ENCODE measurements at places on chromosomes 1 and 21.

GRCh38 chr1:232611834-232612233, 18.1 kb downstream of the SIPA1L2 start:
- DNase-seq, result no peak

GRCh38 chr1:95953015-95953414, 719.0 kb downstream of the RWDD3 start:
- peak; percentile 3 for DNase-seq

DNA sequence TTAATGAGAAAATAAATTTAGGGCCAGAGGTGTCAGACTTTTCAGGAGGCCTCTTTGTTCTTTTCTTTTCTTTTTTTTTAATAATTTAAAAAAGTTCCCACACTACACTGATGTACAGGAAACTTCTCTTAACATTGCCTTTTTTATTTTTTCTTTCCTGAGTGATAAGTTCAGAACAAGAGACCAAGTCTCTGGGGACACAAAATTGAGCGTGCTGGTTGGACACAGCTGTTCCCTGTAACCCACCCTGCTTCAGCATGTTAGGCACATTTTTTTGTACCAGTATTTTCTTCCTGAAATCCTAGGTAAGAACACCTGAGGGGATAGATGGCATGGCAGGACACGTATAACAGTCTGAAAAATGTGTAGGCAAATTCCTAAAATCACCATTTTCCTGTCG, 50.1 kb downstream of the PBX1 start:
- no peak for DNase-seq

DNA sequence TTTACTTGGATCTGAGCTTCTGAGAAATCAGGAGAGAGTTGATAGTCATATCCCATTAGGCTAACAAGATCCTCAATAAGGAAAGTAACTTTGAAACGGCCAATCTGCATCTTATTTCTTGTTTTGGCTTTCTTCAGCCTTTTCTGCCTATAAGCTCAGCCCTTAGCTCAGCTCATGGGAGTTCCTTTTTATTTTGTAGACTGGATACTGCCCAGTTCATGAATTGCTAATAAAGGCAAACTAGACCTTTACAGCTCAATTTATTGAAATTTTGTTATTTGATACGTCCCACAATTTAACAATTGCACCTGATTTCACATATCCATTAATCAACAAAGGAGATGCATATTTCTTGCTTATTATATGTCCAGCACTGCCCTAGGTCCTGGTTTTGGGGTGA, 22.7 kb downstream of the NENF start:
- no peak for DNase-seq

DNA sequence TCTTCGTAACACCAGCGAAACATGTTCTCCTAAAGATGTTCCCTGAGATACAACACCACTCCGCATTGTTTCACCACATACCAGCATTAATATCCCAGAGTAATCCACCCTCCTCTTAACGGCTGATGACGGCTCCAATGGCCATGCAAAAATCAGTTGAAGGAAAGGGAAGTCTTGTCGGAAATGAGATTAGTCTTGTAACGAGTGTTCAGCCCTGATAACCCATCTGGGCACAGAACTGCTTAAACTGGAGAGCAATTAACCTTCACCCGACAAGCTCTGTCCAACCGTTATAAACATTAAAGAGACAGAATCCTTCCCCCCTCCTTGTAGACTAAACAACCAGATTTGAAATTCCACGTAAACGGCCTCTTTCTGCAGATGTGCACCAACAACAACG, 21.9 kb downstream of the ERG start:
- DNase-seq, result no peak

GRCh38 chr1:7366955-7367665, 404.0 kb upstream of the VAMP3 start:
- peak; percentile 93 for DNase-seq

- no peak for DNase-seq
Measured at GRCh38 chr21:37535672-37536071, 169.1 kb downstream of the DYRK1A start.

DNA sequence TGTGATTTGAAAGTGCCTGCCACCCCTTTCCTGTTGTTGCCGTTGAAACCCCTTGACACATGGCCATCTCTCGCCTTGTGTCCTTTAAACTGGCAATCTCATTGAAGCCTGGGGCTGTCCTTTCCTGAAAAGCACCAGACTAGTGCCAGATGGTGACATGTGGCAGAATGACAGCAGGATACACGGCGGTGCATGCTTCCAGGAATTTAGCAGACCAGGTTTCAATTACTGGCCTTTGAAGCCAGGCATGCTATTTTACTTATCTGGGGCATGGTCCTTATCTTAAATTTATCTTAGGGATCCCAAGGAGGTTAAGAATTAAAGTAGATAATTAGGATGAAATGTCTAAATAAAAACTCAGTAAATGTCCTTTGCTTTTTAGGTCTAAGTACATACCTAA, 15.2 kb downstream of the PLPPR4 start:
- DNase-seq, result no peak

DNA sequence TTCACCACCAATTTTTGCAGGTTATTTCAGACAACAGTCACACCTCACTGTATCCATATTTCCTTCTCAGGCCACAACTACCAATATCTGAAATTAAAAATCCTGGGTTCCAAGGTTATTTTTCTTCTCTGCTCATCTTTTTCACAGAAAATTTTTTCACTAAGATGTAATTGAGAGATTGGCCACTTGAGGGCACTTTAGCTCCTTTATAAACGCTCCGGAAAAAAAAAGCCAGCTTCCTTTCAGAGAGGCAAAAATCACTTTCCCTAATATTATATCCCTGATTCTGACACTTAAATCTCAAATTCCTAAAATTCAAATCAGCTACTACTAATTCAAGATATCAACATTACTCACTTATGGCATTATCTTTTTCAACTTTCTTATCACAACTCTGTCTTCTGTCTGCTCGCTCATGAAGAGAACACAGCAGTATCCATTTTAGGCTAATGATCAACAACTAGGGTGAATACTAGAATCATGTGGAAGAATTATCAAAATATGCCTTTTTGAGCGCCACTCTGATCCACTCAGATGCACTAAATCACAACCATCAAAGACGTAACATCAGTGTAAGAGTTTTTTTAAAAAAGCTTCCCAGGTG, 101.4 kb upstream of the RGS1 start:
- DNase-seq, result peak; percentile 47

GRCh38 chr1:43834280-43835081, 99.1 kb upstream of the ARTN start:
- DNase-seq, result no peak

DNA sequence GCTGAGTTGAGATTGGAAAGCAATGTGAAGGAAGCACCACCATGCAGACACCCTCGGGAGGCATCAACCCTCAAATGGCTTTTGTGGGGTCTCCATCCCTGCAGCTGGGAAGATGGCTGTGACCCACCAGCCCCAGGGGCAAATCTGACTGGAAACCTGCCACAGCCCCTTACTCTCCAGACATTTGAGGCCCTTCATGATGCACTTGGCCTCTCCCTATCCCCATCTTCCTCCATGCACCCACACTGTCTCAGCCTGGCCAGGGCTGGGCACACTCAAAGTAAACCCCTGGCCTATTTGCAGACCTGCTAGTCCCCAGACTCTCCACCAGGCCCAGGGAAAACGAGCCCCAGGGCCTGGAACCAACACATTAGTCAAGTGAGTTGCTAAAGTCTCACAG, 205.2 kb downstream of the MATN1 start:
- DNase-seq, result no peak

GRCh38 chr1:58699011-58699762, 675 bp downstream of the MYSM1 start:
- peak; percentile 36 for DNase-seq

GRCh38 chr1:221994274-221994698, 252.4 kb upstream of the DUSP10 start:
- DNase-seq, result no peak

DNA sequence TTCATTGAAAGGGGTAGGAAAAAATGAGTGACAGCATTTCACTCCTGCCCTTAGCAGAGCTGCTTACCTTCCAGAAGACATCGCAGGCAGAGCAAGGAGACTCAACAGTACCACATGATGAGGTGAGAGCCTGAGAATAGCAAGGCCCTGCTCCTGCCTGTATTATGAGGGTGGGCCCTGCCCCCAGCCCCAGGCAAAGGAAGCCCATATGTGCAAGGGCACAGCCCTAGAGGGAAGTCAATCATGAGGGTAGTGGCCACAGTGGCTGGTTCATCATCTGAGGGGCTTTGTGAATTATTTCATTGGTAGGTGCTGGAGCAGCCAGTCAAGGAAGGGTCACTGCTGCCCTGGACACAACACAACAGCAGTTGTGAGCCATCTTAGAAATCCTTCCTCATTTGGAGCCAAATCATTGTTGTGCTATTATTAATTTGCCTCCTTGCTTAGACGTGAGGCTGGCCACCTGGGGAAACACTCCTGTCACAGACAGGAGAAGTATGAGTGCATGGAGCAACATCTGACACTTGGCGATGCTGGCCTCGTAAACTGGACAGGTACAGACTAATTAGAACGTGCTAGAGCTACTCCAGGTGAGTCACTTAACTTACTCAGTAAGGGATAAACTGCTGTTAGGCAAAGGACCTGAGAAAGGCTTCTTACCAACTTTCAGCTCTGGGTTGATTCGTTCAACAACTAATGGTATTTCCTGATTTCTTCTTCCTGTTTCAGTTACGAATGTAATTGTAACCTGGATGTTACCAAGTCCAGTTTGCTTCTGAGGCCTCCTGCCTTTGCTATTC, 22.7 kb upstream of the ACBD6 start:
- no peak for DNase-seq

GRCh38 chr1:2625311-2625710, 7.5 kb downstream of the MMEL1 start:
- DNase-seq, result no peak

- DNase-seq, result no peak
Measured at GRCh38 chr1:211808475-211808874, 22.1 kb downstream of the LPGAT1 start.

DNA sequence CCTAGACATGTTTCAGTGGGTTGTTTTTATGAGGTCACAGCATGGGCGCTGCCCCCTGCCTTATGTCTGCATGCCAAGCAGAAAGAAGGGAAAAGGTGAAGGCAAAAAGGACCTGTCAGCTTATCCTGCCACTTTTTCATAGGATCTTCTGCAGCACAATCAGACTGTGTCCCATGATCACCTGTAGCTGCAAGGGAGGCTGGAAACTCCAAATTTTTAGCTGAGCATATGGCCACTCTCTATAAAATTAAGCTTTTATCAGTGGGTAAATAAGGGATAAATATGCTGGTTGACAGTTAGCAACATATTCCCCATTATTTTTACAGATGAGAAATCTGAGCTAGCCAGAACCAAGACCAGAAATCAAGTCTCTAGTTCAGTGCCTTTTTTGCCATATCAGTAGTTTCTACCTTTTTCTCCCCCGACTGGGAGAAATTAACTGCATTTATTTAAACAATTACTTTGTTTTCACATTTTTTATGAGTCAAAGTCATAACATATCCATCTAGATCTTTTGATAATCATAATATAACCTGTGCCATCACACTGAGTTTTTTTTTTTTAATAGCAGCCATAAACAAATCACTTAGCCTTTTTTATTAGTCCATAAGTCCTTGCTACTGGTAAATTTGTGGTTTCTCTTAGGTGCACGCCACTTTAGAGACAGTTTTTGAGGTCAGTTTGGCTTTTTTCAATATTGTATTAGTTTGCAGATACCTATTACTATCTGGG, 307.0 kb downstream of the NFIA start:
- DNase-seq, result no peak

DNA sequence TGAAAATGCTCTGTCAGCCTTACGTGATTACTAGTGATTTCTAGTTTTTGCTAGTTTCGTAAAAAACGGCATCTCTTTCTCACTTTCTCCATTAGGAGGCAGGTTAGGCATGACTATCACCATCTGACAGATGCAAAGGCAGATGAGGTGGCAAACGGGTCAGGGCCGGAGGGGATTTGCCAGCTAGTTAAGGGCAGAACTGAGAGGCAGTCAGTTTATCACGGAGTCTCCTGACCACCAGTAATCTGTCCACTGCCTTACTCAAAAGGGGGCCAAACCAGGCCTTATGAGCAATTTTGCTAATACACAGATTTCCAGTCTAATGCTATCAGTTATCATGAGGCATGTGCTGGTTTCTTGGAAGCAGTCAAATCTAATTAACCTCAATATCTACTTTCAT, 159.3 kb downstream of the TSEN15 start:
- DNase-seq, result no peak

DNA sequence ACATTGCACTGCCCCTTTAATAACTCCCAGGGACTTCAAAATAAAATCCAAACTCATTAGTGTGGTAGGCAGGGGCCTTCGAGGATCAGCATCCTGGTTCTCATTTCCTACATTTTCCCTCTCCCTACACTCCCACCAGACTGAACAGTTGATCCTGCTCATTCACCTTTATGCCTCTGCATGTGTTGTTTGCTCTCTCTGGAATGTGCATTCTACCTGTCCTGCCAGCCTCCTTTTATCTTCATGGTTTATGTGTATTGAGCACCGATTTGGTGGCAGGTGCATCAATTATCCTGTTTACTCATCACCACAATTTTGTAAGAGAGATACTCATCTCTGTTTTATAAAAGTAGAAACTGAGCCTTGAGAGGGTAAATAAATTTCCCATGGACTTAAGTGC, 125.0 kb downstream of the ADSS2 start:
- DNase-seq, result peak; percentile 84

DNA sequence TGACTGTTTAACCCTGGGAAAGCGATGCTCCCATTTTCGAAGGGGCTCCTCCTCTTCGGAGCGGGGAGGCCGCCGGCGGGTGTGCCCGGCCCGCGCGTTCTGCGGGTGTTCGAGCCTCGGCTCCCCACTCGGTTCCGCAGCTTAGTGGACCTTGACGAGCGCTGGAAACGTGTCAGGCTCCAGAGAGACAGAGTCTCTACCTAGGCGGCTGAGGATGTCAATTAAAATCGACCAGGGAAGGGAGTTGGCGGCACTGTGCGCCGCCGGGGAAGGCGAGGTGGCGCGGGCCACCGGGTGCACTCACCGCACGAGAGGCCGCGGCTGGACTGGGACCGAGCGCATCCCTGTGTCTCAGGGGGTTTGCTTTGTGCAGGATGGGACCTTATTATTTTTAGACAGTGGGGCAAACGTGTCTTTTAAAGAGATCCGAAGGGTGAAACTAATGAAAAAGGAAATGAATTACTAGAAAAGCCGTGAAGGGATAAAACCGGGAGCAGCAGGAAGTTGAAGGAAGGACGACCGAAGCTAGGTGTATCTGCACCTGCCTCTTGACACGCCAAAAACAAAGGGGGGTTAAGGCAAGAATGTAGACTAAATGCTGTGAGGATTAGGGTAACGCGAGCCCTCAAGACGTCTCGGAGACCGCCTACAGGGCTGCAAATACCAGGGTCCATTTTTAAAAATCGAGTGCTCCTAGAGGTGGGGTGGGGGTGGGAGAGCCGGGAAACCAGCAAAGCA, 5.6 kb downstream of the LHX4 start:
- no peak for DNase-seq

GRCh38 chr1:33190701-33191100, 8.9 kb upstream of the TRIM62 start:
- DNase-seq, result no peak

GRCh38 chr1:111895017-111895416, 94.5 kb downstream of the KCND3 start:
- DNase-seq, result no peak

GRCh38 chr1:3671371-3672180, 19.3 kb downstream of the TP73 start:
- DNase-seq, result peak; percentile 76
